Fibroblast of skin of scalp (primary cell): ENCODE measurements at places on chromosomes 3 and 15.

DNA sequence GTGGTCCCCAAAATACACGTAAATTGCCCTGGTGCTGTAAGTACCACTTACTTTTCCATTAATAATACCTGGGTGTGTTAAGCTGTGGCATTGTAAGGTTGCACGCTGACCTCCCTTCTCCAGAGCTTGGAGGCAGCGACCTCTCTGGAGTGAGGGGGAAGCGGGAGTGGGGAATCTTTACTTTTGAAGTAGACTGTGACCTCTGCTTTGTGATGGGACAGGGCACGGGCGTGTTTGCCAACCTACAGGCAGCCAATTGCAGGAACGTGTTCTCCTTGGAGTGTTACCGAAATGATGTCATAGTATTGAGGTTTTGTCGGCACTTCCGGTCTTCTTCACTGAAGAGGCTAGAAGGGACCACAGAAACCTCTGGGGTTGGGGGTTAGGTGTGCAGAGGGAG lies 227.3 kb upstream of the C2CD4B start:
- DNase-seq = peak; percentile 50

GRCh38 chr3:51718547-51719409 lies 11.9 kb downstream of the GRM2 start:
- DNase-seq = peak; percentile 21

- no peak for DNase-seq
These were observed 220.1 kb downstream of the MCTP2 start for GRCh38 chr15:94451466-94451865.

DNA sequence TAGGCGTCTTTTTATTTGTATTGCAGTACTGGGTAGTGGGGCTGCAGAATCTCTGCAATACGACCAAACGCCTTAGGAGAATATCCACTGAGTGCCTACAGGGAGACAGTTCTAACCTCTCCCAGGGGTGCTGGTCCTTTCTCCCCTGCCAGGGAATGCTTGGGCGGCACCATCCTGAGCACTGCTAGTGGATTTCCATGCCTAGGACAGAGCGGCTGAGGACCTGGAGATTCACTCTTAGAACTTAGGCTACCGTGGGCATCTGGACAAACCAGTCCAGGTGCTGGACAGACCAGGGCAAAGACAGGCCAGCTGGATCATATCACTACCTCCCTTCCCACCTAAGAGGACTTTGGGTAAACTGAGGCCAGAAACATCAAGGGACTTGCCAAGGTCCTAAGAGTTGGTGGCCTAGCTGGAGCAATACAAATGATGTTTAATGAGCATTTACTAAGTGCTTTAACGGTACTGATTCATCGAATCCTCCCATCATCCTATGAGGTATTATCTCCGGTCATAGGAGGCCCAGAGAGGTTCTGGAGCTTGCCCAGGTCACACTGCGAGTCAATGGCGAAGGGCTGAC lies 902 bp downstream of the TMEM44 start:
- no peak for DNase-seq

DNA sequence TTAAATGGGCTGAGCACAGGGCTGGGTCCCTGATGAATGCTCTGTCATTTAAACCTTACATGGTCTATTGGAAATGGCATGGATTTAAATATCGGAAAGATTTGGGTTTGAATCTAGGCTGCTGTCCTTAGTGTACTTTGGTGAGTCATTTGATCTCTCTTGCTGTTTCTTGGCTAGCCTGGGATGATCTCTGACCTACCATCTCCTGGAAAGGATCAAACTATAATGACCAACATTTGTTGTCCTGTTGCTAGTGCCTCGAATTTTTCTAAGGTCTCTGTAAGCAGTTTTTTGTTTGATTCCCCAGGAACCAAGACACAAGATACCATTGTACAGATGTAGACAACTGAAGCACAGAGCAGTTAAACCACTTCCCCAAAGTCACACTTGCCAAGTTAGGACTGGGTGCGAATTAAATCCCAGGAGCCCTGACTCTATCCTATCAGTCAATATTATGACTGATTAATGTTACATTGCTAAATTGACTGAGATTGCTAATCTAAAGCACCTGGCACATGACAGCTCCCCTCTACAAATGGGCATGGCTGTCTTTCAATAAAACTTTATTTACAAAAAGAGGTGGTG lies 244.9 kb upstream of the MCTP2 start:
- no peak for DNase-seq

DNA sequence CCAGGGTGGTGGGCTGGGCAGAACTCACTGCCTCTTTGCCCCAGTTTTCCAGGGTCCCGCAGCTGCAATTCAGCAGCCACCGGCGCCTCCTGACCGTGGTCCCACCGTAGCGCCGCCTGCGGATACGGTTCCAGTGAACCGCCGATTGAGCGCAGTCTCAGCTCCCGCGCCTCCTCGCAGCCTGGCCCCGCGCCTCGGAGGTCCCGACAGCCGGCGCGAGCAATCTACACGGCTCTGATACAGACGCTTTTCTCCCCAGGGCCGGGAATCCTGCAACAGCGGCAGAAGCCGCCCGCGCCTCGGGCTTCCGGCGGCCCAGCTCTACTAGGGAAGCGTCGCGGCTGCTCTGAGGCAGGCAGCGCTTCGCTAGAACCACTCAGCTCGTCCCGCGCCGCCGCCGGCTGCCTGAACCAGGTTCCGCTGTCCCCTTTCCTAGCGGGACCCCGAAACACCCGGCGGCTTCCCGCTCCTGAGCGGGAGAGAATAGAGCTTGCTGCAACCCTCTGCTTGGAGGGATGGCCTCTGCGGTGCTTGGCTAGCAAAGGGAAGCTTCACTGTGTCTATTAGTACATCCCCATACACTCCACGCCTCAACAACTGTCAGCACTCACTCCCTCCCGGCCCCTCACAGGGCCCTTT lies 3.1 kb downstream of the FOXL2NB start:
- DNase-seq = peak; percentile 43

DNA sequence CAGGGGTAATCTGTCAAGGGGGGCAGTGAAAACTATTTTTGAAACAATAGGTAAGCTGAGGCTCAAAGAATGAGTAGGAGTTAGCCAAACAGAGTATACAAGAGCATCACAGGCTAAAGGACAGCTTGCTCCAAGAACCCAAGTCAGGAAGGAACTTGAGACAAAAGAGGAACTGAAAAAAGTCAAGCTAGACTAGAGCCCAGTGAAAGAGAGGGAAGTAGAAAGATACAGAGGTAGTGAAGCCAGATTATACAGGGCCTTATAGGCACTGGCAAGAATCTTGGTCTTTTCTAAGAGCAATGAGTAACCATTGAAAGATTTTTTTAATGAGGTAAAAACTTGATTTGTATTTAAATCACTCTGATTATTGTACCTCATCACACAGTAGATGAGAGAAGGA lies 69.9 kb downstream of the FILIP1L start:
- DNase-seq = no peak

GRCh38 chr3:84074767-84075166 lies 884.0 kb upstream of the CADM2 start:
- no peak for DNase-seq

GRCh38 chr3:181549266-181549665 lies 162.5 kb upstream of the SOX2 start:
- peak; percentile 2 for DNase-seq

DNA sequence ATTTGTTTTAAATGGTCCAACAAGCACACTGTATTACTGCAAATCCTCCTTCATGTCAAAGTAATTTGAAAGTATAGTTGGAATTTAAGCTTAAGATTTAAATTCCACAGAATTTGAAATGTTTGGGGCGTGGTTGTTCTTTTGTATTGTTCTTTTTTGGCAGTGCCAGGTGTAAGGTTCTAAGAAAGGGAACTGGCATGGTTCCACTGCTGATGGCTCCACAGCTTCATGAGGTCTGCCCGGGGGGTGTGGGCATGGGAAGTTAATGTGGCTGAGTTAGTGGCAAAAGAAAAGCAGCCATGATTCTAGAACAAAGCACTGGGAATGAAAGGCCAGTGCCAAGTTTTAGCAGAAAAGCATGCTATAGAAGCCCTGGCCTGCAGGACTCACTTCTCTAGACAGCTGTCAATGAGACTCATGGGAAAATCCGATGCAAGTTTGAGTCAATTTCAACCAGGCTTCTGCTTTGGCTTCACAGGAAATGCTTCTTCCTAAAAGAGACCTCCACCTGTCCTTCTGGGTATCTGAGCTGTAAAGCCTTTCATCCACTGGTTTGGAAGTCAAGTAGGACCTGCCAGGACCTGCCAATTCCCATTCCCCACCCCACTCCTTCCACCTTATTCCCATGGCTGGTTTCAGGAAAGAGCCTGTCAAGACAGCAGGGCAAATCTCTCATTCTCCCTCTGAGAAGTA lies 18.9 kb downstream of the CDCP1 start:
- no peak for DNase-seq

- DNase-seq = no peak
These were observed 41.4 kb downstream of the ULK4 start for GRCh38 chr3:41920406-41920965.

GRCh38 chr15:100570275-100570674 lies 31.7 kb downstream of the LINS1 start:
- peak; percentile 4 for DNase-seq

GRCh38 chr3:24890012-24890411 lies 395.4 kb upstream of the THRB start:
- no peak for DNase-seq

DNA sequence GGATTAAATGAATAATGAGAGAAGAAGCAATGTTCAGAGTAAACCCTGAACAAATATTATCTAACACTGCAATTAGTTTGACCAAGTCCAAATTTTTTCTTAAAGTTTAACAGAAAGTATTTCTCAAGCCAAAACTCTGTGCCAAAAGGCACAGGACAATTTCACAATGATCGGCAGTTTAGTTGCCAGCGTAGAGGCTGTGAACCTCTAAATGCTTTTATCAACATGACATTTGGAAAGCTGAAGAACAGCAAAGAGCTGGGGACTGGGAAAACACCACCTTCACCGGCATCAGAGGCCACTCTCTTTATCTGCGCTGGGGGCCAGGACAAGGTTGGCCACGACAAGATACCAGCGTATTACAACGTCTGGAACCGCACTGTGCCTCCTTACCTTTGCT lies 125.6 kb downstream of the ADAMTS17 start:
- no peak for DNase-seq

- DNase-seq = peak; percentile 1
These were observed 8.6 kb downstream of the AQP9 start for GRCh38 chr15:58146749-58147148.

DNA sequence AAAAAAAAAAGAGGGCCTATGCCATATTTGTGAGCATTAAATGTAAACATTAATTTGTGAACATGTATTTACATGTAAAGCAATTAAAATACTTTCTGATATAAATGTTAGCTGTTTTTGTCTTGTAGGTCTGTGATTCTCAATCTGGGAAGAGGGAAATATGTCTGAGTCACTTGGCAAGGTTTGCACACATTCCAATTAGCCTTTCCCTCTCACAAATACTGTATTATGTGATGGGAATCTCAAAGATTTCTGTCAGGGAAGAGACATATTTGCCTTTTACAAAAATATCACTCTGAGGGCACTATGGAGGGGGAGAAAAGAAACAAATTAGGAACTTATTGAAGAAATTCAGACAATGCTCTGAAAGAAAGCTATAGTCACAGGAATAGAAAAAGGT lies 483.6 kb downstream of the GBE1 start:
- DNase-seq = peak; percentile 63

DNA sequence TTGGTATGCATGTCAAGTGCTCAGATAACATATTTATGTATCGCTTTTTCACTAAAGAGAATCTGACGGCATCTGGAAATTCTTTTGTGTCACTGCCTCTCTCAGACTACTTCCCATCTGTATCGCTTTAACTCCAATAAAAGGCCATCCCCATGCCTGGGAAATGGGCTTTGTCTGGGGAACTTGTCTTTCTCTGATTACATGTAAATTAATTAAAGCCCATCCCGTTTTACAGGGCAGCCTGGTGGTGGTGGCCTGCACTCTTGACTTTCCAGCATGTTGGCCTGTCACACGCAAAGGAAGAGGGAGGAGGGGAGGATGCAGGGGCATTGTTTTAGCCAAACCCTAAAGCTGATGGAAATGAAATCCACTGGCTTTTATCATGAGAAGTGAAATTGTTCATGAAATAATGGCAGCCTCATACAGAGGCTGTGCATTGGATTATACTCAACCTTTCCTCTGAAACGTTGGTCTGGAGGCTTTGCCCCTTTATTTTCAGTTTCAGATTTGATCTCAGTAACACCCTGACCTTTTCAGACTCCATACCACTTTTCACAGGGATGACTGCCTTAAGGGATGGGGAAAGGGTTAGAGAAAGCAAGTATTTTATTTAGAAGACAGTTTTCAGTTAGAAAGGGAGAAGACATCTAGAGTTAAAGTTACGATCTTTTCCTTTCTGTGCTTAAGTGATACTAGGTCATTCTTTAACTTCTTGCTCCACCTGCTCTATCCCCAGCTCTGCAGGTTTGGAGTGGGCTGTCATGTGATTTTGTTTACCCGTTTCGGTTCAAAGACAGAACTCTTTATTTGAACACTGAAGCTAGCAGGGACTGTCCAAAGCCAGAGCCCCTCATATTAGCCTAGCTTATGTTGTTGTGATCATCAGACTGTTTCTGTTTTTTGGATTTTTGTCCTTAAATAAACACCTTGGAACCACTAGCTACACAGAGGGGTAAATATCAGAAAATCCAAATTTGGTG lies 94.6 kb upstream of the CTDSPL start:
- peak; percentile 17 for DNase-seq

DNA sequence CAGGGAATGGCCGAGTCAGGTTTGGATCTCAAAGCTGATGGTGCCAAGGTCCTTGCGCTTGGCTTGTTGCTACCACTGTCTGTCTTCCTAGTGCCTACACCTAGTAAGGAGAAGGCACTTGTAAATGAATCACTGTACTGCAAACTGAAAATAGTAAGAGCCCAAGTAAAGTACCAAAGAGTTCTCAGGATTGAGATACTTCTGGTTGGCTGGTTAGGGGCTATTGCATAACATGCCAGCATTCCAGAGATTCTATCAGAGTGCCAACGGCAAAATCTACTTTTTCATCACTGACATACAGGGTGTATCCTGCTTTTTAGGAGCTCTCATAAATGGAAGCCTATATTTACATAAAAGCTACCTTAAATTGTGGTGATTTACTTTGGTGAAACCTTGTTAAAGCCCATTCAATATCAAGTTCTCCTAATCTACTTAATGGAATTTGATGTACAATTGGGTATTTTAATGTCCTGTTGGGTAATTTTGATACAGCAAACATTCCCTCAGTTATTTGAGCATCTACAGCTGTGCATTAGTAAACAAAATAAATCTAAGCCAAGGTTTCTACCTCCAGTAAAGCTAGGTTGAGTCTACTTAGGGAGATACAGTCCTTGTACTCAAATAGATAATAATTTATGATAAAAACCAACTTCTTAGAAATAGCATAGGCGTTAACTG lies 30.7 kb upstream of the CHD2 start:
- DNase-seq = peak; percentile 56

DNA sequence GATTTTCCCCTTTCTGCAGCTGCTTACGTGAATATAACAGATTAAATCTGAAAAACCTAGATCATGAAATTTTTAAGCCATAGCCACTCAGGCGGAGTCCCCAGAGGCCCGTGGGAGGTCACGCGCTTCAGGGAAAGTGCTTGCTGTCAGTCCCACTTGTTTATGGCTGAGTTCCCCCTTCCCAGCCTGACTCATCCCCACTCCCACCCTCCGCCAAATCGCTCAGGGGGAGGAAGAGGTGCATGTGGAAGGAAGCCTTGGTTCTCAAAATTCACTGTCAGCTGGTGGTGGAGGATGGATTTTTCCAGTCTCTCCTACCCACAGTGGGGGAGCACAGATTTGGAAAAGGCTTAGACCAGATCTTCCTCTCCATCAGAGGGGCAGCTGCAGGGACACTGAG lies 67.4 kb downstream of the CORO2B start:
- no peak for DNase-seq
